ENCODE measurements at places on chromosomes 4 and X.

GRCh38 chrX:139332441-139332840 lies 198.1 kb upstream of the F9 start:
- no peak for DNase-seq

GRCh38 chrX:106170318-106170717 lies 2.2 kb downstream of the PWWP3B start:
- DNase-seq = no peak

DNA sequence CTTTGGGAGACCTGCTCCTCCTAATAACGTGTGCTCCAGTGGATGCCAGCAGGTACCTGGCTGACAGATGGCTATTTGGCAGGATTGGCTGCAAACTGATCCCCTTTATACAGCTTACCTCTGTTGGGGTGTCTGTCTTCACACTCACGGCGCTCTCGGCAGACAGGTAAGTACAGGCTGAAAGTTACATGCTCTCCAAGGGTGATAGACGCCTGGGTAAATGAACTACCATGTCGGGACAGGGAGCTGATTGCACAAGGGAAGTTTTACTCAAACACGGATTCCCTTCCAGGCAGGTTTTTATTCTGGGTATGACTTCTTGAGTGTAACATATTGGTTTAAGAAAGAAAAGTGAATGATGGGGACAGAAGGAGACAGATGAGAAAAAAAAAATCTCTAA lies 836 bp downstream of the GRPR start:
- no peak for DNase-seq

- DNase-seq = no peak
Measured at GRCh38 chr4:142778430-142778829, 67.7 kb downstream of the INPP4B start.

DNA sequence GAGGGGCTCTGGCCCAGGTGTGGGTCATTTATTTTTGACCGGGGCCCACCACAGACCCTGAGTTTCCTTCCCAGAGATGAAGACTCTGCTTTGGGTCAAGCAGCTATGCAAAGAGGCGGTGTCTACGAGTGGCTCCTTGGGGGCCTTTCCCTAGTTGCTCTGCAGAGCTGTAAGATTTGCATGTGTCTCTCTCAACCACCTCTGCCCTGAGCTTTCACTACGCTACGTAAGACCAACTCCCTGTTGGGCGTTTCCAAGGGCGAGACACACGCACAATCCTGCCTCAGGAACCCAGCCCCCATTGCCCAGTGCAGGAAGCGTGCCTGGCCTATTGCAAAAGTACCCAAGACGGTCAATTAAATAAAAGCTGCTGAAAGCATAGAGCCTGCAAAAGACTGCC lies 10.0 kb upstream of the ANOS1 start:
- no peak for DNase-seq

GRCh38 chr4:110669663-110670062 lies 46.8 kb upstream of the PITX2 start:
- no peak for DNase-seq

DNA sequence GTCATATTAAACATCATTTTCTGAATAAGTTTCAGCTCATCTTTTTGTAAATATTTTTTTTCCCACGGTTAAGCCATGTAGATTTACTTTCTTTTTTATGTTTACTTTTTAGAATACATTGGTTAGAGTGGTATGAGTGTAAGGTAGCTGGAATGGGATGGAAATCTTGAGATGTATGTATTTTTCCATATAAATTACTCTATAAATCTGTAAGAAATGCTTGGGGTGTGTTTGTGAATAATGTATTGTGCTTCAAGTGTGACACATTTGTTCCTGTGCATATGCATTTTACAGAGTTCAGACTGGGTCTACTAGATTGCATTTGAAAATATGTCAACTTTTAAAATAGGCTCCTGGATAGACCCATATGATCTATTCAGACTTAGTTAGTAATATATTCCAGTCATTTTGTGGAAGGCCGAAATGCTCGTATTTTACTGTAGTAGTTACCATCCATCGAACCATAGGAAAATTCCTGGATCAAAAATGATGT lies 756.8 kb downstream of the RAPGEF2 start:
- no peak for DNase-seq
